ENCODE measurements at places on chromosomes 11 and 22.

- no peak for DNase-seq
Observed at GRCh38 chr11:65645710-65646109, 7.8 kb downstream of the SIPA1 start.

- no peak for DNase-seq
Observed at GRCh38 chr11:10379022-10379421, 74.1 kb downstream of the ADM start.

GRCh38 chr11:64176751-64177150, 9.2 kb upstream of the STIP1 start:
- no peak for DNase-seq

- DNase-seq, result no peak
Observed at GRCh38 chr11:76148231-76148630, 58.1 kb downstream of the WNT11 start.

- peak; percentile 92 for DNase-seq
Observed at GRCh38 chr22:44351685-44352377, 39.1 kb upstream of the SHISAL1 start.

Measured in NCI-H2171 (cell line).